ENCODE measurements at places on chromosomes 5 and 9. TPM values are rescaled to one million over a fixed set of nuclear protein-coding genes. Genes with fewer than 3 reads are reported as not detected.

Gene MPDZ
- 84.6 TPM for total RNA-seq

Gene LVRN
- total RNA-seq, result not detected

DNA sequence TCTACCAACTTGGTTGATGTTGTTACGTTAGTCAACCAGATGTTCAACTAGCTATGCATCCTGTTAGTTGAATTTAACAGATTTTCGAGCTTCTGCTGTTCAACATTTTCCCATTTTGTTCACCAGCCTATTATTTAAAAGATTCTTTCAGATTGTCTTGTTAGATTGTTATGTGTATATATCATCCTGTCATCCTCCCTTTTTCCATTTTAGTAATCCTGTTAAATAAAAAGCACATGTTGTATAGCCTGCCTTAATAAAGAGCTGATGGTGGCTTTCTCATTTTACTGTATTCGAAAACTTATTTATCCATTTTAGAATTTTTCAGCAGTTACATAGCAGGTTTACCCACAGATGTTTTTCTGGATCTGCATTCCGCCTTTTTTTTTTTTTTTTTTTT lies 4.3 kb downstream of the TMEFF1 start:
- no peak for DNase-seq

GRCh38 chr5:10199692-10200091 lies 50.0 kb downstream of the ATPSCKMT start:
- DNase-seq, result no peak

GRCh38 chr5:54148858-54149257 lies 161.5 kb downstream of the ARL15 start:
- no peak for DNase-seq

GRCh38 chr5:16461782-16462181 lies 3.8 kb downstream of the ZNF622 start:
- no peak for DNase-seq

- DNase-seq, result no peak
Measured at GRCh38 chr5:119678351-119679028, 49.1 kb downstream of the FAM170A start.

DNA sequence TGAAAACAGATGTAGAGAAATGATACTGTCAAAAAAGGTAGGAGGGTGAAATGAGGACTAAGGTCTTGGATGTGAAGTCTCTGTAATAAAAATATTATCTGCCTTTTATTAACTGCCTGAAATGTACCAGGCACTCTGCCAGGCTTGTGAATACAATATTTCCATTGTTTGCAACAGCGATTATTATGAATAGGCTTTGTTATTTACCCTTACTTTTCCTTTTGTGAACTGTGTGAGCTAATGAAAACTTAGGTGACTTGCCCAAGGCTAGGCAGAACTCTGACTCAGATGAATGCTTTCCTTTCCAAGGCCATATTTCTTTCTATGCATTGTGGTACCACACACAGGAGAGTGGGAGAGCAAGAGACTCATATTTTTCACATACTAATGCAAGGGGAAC lies 204.1 kb downstream of the CDH12 start:
- no peak for DNase-seq

GRCh38 chr5:135831439-135831838 lies 3.0 kb upstream of the SLC25A48 start:
- no peak for DNase-seq

GRCh38 chr5:119426057-119426456 lies 26.2 kb upstream of the HSD17B4 start:
- no peak for DNase-seq
